ENCODE measurements at places on chromosomes 7 and 10.

- ATAC-seq: peak; percentile 53
Observed at GRCh38 chr10:28425422-28425821, 107.5 kb upstream of the WAC start.

DNA sequence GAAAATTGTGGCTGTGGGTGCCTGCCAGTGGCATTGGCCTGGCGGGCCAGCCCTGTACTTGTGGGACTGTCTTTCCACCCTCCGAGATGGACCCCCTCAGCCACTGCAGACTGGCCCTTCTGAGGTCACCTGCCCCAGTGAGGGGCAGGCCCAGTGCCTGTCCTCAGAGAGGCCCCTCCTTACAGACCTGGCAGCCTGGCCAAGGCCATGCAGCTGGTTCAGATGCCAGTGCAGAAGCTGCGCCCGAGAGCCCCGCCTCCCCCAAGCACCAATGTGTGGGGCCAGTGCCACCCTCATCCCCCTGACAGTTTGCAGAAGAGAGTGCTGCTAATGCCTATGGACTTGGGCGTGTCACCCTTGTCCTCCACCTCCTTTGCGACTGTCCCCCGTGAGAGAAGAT is 10.0 kb downstream of the ZNF316 start:
- ATAC-seq: no peak

GRCh38 chr10:101850749-101851148 is 7.1 kb upstream of the KCNIP2 start:
- ATAC-seq: no peak

DNA sequence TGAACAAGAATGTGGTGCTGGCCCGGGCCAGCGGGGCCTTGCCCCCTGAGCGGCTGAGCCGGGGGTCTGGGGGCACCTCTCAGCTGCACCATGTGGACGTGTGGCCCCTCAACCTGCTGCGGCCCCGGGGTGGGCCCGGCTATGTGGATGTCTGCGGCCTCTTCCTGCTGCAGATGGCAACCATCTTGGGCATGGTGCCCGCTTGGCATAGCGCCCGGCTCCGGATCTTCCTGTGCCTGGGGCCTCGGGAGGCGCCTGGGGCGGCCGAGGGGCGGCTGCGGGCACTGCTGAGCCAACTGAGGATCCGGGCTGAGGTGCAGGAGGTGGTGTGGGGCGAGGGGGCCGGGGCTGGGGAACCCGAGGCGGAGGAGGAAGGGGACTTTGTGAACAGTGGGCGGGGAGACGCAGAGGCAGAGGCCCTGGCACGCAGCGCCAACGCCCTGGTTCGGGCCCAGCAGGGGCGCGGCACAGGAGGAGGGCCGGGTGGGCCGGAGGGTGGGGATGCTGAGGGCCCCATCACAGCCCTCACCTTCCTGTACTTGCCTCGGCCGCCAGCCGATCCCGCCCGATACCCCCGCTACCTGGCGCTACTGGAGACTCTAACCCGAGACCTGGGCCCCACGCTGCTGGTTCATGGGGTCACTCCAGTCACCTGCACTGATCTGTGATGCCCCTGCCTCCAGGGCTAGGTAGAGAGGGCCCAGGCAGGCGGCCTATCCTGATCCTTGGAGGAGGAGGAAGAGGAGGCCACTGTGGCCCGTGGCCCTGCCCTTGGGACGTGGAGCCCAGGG is 1.1 kb upstream of the TRIP6 start:
- no peak for ATAC-seq

DNA sequence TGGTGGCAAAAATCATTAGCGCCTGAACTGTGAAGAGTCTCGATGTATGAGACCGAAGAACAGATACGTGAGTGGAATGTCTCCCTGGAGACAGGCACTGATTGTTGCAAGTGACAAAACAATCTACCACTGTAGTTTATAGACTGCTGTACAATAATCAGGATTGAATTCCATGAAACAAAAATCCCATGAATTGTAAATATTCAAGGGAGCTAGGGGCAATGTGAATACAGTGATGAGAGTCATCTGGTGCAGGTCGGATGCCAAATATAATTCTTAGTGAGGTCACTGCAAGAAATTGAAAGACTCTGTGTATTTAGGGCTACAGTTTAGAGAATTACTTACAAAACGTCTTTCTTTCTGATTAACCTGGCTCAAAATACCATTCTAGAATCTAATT is 594.4 kb upstream of the VSTM2A start:
- peak; percentile 86 for ATAC-seq

DNA sequence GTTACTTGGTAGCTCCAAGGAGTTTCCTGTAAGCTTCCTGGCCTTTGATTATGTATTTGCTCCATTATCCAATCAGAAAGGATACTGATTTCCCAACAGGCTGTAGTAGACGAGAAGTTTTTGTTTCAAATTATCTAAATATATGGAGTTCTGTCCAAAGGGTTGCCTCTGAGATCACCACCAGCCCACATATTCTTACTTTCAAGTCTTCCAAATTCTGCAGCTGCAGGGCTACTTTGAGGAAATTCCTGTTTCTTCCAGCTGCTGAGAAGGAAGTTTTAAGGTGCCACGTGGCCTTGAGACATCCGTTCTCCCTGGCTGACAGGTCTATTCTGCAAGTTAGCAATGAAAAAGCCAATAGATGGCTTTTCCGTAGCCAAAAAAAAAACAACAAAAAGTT is 286.0 kb downstream of the TWIST1 start:
- no peak for ATAC-seq

DNA sequence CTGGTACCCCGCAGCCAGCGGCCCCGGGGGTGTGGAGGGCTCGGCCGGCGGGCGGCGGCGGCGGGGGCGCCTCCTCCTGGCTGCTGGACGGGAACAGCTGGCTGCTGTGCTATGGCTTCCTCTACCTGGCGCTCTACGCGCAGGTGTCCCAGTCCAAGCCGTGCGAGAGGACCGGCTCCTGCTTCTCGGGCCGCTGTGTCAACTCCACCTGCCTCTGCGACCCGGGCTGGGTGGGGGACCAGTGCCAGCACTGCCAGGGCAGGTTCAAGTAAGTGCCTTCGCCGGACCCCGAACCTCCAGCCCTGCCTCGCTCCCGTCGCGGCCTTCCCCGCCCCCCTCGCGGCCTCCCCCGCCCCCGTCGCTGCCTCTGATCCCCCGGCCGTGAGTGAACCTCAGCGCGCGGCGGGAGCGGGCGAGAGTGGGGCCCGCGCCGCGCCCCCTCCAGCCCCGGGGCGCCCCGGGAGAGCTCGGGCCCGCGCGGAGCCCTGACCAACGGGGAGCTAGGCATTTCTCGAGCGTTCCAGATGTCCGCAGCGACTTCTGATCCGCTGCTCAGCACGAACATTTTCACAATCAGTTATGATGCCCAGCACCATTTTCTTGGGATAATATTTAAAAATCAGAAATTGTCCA is 727 bp downstream of the ATRNL1 start:
- peak; percentile 40 for ATAC-seq

GRCh38 chr7:144665689-144666381 is 170.0 kb downstream of the TPK1 start:
- peak; percentile 24 for ATAC-seq

GRCh38 chr7:151482883-151483710 is 36.6 kb downstream of the RHEB start:
- no peak for ATAC-seq

- ATAC-seq: no peak
Observed at GRCh38 chr10:74810087-74810486, 16.3 kb upstream of the KAT6B start.

- no peak for ATAC-seq
Observed at GRCh38 chr7:1152492-1152891, 7.5 kb downstream of the ZFAND2A start.

DNA sequence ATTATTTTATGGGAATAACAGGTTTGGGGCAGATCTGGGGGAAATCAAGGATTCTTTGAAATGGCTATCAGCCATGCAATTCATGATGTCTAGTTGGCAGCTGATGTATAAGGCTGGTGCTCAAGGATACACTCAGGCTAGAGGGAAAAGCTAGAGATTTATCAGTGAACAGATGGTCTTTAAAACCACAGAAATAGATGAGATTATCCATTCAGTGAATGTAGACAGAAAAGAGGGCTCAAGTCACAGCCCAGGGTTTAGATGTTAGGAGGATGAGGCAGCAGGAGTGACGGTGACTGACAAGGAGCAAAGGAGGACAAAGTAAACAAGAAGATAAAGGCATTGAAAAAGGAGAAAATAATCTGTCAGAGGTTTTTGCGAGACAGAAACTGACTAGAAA is 238.7 kb downstream of the CDK14 start:
- no peak for ATAC-seq

GRCh38 chr10:84341983-84342382 is 13.6 kb downstream of the CCSER2 start:
- ATAC-seq: no peak

- ATAC-seq: no peak
Observed at GRCh38 chr7:25250386-25250785, 22.1 kb upstream of the NPVF start.

GRCh38 chr7:155198901-155199845 is 98.5 kb upstream of the INSIG1 start:
- ATAC-seq: no peak

DNA sequence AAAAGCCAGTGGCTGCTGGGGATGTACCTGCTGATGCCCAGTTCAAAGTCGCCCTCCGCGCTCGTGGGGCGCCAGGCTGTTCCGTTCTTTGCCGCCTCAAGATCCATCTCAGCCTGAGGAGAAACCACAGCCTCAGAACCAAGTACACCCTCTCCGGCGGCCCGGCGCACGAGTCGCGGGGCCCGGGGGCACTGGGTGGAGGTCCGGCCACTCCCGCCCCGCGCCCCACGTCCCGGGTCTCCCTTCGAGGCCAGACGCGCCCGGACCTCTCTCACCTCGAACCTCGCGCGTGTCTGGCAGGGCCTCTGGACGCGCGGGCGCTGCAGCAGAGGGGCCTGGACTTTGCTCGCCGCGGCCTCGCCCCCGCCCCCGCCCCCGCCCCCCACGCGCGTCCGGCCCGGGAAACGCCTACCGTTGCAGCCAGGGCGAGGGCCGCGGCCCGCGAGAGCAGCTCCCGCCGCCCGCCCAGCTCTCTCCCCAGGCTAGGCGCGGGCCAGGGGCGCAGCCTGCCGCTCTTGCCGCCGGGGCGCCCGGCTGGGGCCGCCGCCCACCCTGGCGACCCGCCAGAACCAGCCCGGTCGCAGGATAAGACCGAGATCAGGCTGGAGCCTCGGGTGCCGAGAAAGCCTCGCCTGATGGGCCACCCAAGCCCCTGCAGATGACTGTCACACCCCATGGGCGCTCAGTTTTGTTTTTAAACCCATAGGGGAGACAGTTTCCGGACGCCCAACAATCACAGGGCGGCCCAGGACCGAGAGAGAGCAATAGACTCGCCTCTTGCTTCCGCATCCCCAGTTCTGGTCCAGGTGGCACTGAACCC is at the start of gene ABCB4:
TSS of gene ABCB4 (minus strand) at position 322 of the 820 bp plus-strand sequence. CDS start at position 107, 215 bp downstream.
- ATAC-seq: peak; percentile 58

- peak; percentile 99 for ATAC-seq
Observed at GRCh38 chr7:139153832-139154231, 44.3 kb upstream of the ZC3HAV1 start.

GRCh38 chr10:12351447-12351846 is 2.1 kb downstream of the CAMK1D start:
- no peak for ATAC-seq

- ATAC-seq: no peak
Observed at GRCh38 chr7:150402671-150403321, 23.7 kb downstream of the ZNF775 start.

GRCh38 chr10:103685880-103686669 is 169.3 kb downstream of the SH3PXD2A start:
- peak; percentile 91 for ATAC-seq

GRCh38 chr10:71521504-71522441 is 125.1 kb downstream of the CDH23 start:
- no peak for ATAC-seq

- ATAC-seq: no peak
Observed at GRCh38 chr10:50432211-50433009, 181.1 kb upstream of the ASAH2 start.

DNA sequence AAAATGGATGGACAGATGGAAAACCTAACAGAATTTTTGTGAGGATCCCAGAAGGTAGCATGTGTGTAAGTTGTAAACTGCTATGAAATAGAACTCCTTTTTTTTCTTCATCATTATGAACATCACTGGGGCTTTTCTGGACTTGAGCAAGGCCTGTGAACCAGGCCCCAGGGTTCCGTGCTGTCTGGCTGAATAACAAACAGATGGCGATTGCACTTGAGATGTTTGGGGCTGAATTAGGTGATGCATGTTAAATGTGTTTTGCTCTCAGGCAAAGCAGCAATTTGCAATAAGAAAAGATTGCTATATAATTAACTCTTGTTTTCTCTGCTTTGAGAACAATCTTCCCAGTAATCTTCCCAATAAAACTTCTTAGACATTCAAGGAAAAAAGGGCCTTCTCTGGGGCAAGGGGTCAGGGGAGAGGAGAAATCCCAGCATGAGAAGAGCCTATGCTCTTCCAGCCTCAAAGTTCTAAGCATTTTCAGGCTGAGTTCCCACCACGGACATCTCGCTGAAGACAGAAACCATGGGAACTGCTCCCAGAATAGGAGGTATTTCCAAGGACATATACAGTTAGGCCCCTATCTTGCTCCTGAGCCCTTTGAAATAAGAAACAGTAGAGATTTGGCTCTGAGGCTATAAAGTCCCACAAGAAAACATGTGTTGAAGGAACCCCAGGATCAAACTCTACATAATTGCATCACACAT is 98.7 kb downstream of the ITIH5 start:
- no peak for ATAC-seq

GRCh38 chr10:112755446-112756234 is 194.4 kb upstream of the TCF7L2 start:
- ATAC-seq: peak; percentile 74

- ATAC-seq: no peak
Observed at GRCh38 chr10:102267748-102268147, 22.4 kb downstream of the GBF1 start.

GRCh38 chr7:55019691-55020465 is 1.1 kb downstream of the EGFR start:
- peak; percentile 34 for ATAC-seq

GRCh38 chr10:43380610-43381222 is 9.3 kb downstream of the FXYD4 start:
- ATAC-seq: peak; percentile 17

DNA sequence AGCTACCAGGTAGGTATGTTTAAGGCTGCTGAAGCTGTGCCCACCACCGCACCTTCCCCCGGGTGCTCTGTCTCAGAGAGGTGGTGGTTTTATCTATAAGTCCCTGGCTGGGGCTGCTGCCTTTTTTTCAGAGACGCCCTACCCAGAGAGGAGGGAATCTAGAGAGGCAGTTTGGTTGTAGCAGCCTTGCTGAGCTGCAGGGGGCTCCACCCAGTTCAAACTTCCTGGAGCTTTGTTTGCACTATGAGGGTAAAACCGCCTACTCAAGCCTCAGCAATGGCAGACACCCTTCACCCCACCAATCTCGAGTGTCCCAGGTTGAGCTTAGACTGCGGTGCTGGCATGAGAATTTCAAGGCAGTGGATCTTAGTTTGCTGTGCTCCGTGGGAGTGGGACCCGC is 43.6 kb upstream of the CYP2C18 start:
- ATAC-seq: no peak
